Breast epithelium (tissue), 4 donors: ENCODE measurements at places on chromosomes 1 and 21. TPM values are rescaled to one million over a fixed set of nuclear protein-coding genes. Genes with fewer than 3 reads are reported as not detected.

CA6 gene
- total RNA-seq: not detected

PSRC1 gene
- 4.3 TPM for total RNA-seq

GRCh38 chr1:56188221-56188620 lies 391.1 kb downstream of the PLPP3 start:
- no peak overlapping the region for H3K4me3 ChIP-seq
- no peak overlapping the region for H3K27ac ChIP-seq
- no peaks in the 10 kb centered on the region for H3K4me1 ChIP-seq
- no peaks in the 10 kb centered on the region for H3K36me3 ChIP-seq
- DNase-seq: no peak
- H3K27me3 ChIP-seq: no peaks in the 10 kb centered on the region

- H3K4me3 ChIP-seq: no peak overlapping the region
- no peak overlapping the region for H3K27ac ChIP-seq
- H3K4me1 ChIP-seq: peaks cover 3% of the 10 kb centered on the region
Measured at GRCh38 chr1:205476648-205477047, 20.8 kb upstream of the BLACAT1 start.

DNA sequence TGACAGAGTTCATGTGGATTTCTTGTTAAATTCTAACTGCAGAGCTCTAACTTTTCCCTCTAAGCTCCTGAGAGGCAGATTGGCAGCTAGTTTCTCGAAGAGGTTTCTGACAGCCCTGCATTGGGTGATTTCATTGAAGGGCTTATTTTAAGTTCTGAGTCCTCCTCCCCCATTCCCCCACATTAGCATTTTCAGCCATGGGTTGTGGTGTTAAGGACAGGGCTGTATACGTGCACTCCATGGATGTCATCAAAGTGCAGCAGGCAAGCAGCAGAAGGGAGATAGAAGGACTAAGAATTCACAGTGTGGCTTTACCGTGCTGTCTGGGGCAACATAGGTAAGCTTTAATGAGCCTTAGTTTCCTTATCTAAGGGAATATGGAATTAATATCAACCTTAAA lies 19.0 kb downstream of the CRYZ start:
- DNase-seq: no peak
- H3K27me3 ChIP-seq: no peaks in the 10 kb centered on the region
- H3K4me1 ChIP-seq: no peaks in the 10 kb centered on the region

DNA sequence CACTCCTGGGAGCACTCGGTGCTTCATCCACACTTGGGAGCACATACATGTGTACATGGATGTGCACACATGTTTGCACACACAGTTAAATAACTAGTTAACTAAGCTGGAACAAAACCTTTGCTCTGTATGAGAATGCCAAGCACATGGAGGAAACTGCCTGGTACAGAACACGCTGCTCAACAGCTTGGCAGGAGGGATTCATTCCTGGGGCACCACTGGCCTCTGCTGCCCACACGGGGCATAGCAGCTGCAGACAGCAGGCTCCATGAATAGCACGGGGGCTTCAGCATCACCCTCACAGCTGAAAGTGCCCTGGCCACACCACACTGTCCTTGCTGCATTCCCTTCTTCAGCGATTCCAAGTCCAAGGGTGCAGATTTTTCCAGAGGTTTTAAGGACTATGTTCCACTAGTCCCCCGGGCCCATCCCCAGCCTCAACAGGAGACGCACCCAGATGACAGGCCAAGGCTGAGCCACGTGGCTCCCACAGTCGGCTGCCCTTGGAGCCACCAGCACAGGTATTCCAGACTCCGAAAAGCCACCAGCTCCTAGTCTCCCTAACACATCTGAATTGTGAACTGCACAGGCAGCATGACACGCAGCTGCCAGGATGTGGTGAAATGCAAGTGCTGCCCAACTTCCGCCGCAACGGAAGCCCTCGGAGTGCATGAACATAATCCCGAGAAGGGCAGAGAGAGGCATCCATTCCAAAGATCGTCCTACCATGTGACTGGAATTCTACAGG lies 16.9 kb downstream of the NPHP4 start:
- no peaks in the 10 kb centered on the region for H3K27me3 ChIP-seq
- H3K27ac ChIP-seq: no peak overlapping the region
- H3K4me3 ChIP-seq: no peak overlapping the region
- H3K4me1 ChIP-seq: no peaks in the 10 kb centered on the region
- no peak for DNase-seq
- H3K36me3 ChIP-seq: no peaks in the 10 kb centered on the region

UTS2 gene
- not detected for total RNA-seq

TRABD2B gene
- 1.4 TPM for total RNA-seq

INTS7 gene
- total RNA-seq: 16.7 TPM

SPATA45 gene
- not detected for total RNA-seq

FCRL1 gene
- total RNA-seq: 0.32 TPM

DNA sequence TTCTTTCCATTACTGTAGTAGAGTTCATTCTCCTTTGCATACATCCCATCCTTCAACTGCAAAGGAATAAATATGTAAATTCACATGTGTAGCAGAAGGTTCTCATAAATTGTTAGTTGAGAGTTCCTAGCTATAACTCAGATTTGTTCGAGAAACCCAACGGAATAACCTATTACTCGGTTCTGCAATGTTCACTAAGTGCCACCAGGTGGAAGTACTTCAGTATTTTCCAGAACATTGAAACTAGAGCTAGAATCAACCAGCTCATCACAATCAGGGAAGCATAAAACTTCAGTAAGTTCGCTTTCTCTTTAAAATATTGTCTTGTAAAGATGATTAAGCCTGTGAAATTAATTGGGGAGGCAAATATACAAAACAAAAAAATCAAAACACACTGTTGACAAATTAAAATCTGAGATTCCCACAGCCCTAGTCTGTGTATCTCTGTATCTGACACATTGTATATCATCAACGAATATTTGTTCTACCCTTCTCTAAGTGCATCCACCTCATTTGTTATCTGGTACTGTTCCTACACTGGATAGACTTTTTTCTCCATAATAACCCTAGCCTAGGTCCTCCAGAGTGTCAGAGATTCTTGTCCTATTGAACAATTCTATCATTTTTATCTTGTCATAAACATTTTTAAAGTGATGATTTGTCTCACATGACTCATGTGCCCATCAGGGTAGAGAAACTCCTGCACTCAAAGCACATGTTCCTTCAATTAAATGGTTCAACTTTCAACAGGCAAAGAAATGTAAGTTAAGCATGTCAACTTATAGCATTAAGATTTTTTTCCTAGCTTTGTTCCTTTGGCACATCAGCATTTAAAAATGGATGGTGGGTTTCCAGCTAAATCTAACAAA lies 31.9 kb downstream of the MROH9 start:
- H3K27ac ChIP-seq: no peak overlapping the region
- no peaks in the 10 kb centered on the region for H3K27me3 ChIP-seq
- no peaks in the 10 kb centered on the region for H3K4me1 ChIP-seq
- H3K4me3 ChIP-seq: no peak overlapping the region
- H3K36me3 ChIP-seq: no peaks in the 10 kb centered on the region

GRCh38 chr1:64757213-64757612 lies 12.3 kb downstream of the RAVER2 start:
- no peak overlapping the region for H3K4me3 ChIP-seq
- no peak overlapping the region for H3K27ac ChIP-seq
- no peaks in the 10 kb centered on the region for H3K36me3 ChIP-seq
- no peaks in the 10 kb centered on the region for H3K4me1 ChIP-seq
- no peak for DNase-seq

DNA sequence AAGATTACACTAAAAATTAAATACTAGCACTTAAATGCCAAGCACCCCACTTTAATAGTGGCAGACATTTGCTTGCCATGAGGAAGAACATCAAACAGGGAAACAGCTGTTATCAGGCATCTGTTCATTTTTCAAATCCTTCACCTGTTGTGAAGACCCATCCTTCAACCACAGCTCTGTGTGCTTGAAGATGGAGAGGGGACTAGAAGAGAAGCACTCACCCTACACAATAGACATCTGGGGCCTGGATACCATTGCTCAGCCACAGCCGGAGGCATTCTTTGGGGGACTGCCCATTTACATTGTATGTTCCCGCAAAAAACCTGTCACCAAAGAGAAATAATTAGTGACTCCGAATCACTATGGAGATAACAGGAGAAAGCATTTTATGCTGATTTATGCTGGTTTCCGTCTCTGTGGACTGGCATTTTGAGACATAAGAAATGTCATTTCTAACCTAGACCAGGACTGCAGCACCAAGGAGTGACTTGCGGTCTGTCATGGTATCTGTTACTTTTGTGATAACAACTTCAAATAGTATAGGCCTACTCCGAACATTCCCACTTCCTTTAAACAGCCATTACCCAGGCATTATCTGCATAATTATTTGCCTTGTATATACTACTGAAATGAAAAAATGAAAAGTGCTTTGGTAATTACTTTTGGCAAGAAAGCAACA lies 28.8 kb upstream of the MTF1 start:
- H3K27me3 ChIP-seq: no peaks in the 10 kb centered on the region
- H3K36me3 ChIP-seq: peaks cover 18% of the 10 kb centered on the region
- no peak for DNase-seq

KRTAP21-2 gene
- total RNA-seq: not detected
